MV-4-11 (cell line): ENCODE measurements at places on chromosomes 2 and 18.

- peak; percentile 69 for DNase-seq
Measured at GRCh38 chr2:53422979-53423378, 344.6 kb upstream of the CHAC2 start.

DNA sequence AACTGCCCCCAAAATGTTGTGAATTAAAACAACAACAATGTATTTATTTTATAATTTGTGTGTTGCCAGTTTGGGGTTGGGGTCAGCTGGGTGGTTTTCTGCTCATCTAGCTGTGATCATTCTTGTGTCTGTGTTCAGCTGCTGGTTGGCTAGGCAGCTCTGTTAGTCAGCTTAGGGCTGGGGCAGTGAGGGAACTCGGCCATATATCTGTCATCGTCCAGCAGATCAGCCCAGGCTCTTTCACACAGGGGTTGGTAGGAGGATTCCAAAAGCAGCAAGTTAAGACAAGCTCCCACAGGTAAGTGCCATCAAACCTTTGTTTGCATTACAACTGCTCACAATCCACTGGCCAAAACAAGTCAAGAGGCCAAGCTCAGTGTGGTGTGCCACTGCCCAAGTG is 121.5 kb downstream of the LPIN1 start:
- DNase-seq, result no peak

DNA sequence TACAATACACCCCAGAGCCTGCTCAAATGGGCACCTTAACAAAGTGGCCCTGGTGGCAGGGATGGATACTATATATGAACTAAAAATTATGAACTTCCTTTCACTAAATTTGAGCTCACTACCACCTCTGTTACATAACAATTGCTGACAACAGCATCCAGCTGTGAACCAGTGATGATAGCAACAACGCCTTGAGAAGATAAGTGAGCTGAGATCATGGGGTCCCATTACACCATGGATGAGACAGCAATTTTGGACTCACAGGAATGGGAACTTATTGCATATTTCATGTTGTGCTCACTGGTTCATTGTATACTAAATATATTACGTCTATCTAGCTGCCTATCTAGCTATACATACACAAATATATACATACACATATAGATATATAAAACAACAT is 16.9 kb upstream of the ALMS1 start:
- DNase-seq, result no peak

GRCh38 chr2:54722641-54723040 is 821 bp upstream of the EML6 start:
- no peak for DNase-seq

- DNase-seq, result no peak
Measured at GRCh38 chr2:176830362-176830761, 382.2 kb upstream of the HNRNPA3 start.

- no peak for DNase-seq
Measured at GRCh38 chr2:233353101-233353768, 1.1 kb upstream of the DGKD start.

DNA sequence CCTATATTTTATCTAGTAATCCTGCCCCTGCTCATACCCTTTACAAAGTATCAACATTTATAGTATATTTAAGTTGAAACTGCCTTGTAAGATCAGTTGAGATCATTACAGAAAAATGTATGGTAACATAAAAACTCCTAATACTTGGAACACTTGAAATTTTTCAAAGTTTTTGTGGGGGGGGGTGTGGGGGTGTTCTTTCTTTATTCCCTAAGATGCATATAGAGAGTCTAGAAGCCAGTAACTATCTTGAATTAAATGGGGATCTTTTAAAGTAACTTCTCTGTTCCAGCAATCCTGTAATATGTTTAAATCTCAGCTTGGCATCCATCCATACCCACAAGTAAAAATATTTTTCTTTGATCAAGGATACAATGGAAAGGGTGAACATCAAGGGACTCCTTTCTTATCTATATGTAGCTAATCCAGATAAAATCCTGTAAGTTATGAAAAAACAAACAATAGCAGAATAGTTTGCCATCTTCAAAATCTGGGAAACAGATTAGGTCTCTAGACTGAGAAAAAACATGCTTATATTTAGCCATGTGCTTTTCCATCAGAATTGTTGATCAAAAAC is 455.3 kb downstream of the MEIS1 start:
- DNase-seq, result no peak
